ENCODE measurements at places on chromosomes 4 and X.

- peak; percentile 19 for DNase-seq
Measured at GRCh38 chr4:75555294-75556164, at the start of gene ODAPH. TSS of gene ODAPH (plus strand) at chr4:75556066. CDS start at chr4:75556083, 17 bp downstream.

DNA sequence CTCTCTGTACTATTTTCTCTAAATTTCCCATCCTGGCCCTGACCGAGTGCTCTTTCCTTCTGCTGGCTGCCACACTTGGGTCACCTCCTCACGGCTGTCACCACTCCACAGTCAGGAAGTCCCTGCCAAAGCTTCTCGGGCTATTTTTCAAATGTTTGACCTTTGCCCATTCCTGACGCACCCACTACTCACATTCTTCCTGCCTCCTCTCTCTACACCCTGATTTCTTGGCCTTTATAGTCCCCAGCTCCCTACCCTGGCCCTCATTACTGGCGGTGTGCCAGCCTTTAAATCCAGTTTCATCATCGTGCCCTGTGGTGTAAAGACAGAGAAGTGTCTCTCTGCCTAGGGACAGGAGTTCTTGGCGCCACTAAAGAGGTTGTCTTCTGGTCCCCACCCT is 46.4 kb upstream of the GATB start:
- no peak for DNase-seq

DNA sequence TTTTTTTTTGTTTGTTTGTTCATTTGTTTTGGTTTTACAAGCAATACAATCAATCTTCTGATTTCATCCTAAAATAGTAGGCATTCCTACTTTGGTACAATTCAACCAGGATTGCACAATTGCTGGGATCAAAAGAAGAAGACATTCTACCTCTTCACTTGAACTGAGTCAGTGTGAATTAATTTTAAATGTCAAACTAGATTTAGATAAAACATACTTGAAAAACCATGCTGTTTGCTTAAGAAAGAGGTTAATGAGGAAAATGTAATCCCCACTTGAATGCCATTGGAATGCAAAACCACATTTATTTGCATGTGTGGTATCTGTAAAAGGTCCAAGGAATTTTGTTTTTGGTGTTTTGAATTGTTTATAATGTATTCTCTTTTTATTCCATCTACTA is 40.5 kb downstream of the HAND2 start:
- no peak for DNase-seq

DNA sequence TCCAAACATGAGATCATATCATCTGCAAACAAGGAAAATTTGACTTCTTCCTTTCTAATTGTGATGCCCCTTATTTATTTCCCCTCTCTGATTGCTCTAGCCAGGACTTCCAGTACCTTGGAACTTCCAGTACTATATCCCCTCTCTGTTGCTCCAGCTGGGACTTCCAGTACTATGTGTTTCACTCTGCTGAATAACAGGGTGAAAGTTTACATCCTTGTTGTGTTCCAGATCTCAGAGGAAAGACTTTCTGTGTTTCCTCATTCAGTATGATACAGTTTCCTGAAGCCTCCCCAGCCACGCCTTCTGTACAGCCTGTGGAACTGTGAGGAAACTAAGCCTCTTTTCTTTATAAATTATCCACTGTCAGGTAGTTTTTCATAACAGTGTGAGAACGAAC is 381.3 kb upstream of the FAM47C start:
- no peak for DNase-seq

GRCh38 chr4:130071746-130072145 is 975.8 kb downstream of the C4orf33 start:
- no peak for DNase-seq

DNA sequence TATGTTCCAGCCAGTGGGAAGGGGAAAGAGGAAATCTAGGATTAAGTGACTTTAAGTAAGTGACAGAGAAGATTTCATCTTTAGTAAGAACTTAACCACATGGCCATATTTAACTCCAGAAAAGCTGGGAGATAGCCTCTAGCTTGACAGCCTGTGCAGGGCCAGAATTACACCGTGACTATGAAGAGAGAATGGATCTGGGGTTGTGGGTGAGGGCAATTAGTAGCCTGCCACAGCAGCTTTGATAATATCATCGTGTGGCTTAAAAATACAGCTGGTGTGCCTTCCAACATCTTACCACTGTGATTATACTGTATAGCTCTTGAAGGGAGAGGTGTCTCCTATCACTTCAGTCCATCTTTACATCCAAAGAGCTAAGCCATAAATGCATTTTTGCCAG is 57.6 kb upstream of the TBC1D9 start:
- DNase-seq = no peak

- DNase-seq = no peak
Measured at GRCh38 chr4:180665481-180665880, 1577.7 kb upstream of the TENM3 start.

- peak; percentile 34 for DNase-seq
Measured at GRCh38 chrX:71095981-71096759, 519 bp downstream of the FOXO4 start.

DNA sequence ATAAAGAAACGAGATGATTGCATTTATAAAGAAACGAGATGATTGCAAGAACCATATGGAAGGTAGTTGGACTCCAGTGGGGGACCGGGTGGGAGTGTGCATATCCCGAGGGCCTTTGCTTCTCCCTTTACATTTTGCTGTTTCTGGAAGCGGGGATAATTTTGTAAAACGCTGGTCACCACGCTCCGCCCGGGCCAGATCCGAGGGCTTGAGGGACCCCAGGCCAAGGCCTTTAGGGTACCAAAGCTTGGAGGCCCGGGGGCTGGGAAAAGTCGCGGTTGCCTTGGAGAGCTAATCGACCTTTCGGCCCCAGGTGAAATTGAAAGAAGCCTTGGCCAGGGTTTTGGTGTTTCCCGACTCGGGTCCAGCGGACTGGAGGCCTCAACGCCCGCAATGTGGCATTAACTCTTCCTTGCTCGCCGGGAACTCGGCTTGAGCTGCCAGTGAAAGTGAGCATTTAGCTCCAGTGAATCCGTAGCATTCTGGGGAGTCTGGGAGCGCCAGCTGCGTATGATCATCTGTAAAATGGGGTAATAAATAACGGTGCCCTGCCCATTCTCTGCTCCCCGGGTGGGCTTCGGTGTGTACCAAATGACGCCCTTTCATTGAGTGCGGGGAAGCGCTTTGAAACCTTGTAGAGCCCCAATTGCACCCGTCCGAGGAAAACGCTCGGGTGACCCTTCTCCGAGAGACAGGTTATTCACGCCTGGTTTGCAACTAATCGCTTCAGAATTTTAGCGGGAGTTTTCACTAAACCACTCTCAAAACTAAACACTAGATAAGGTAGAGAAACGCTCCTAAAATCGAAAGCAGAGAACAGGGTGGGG is 4.5 kb downstream of the NKX3-2 start:
- DNase-seq = no peak

GRCh38 chr4:145485120-145485519 is 3.5 kb downstream of the SMAD1 start:
- DNase-seq = no peak

DNA sequence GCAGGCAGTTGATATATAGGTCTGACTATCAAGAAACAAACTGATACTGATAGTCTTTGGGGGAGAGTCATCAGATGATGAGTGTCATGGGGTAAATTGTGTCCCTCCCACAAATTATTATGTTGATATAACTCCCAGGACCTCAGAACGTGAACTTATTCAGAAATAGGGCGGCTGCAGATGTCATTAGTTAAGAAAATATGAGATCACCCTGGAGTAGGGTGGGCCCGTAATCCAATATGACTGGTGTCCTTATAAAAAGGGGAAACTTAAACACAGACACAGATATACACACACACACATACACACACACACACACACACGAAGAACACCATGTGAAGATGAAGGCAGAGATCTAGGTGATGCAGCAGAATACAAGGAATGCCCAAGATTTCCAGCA is 32.7 kb upstream of the ARHGEF9 start:
- DNase-seq = no peak

DNA sequence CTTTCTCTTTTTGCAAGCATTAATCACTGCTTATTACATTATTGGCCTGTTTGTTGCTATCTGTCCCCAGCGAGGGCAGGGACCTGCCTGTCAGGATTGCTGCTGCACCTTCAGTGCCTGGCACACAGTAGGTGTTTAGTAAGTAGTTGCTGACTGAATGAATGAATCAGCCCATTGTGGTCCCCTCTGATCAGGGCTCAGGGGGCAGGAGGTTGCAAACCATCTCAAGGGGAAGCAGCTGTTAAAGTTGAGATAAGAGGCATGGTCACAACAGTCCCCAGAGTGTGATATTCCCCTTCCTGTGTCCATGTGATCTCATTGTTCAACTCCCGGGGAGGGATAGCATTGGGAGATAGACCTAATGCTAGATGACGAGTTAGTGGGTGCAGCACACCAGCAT is 85.4 kb downstream of the WFS1 start:
- no peak for DNase-seq

DNA sequence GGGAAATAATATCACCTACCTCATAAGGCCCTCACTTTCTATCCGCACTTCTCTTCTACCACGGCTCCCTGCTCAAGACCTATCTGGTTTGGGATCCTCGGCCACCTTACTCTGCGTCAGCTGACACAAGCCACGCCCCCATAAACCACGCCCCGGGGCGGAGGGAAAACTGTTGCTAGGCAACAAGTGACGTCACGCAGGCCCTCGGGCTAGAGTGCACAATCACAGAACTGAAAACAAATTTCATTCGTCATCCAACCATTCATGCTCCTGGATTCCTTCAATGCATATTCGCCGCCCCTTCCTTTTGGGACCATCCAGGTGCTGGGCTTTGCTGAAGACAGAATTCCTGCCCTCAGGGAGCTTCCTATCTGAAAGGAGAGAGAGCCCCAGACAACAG is 66.3 kb downstream of the SMC1A start:
- DNase-seq = peak; percentile 2

- no peak for DNase-seq
Measured at GRCh38 chr4:108533245-108533844, 87.0 kb upstream of the RPL34 start.

DNA sequence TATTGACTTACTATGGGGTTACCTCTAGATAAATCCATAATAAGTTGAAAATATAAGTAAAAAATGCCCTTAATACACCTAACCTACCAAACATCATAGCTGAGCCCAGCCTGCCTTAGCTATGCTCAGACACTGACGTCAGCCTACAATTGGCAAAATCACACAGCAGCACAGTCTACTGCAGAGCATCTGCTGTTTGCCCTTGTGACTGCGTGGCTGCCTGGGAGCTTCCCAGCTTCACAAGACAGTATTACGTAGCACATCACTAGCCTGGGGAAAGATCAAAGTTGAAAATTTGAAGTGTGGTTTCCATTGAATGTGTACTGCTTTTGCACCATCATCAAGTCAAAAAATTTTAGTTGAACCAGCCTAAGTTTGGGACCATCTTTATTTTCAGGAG is 8.8 kb downstream of the HTT-AS start:
- DNase-seq = no peak

- DNase-seq = no peak
Measured at GRCh38 chrX:109959356-109959871, 43.5 kb upstream of the TMEM164 start.

- no peak for DNase-seq
Measured at GRCh38 chr4:142356801-142357200, 489.3 kb downstream of the INPP4B start.

GRCh38 chrX:45422216-45422925 is 221.7 kb upstream of the DIPK2B start:
- no peak for DNase-seq

- DNase-seq = no peak
Measured at GRCh38 chr4:86564795-86565194, 29.3 kb upstream of the PTPN13 start.

- no peak for DNase-seq
Measured at GRCh38 chrX:153411988-153412574, 809 bp downstream of the ZFP92 start.

- DNase-seq = no peak
Measured at GRCh38 chr4:182434720-182435119, 191.5 kb downstream of the TENM3 start.

Measured in H54 (cell line).